AG04450 (cell line): ENCODE measurements at places on chromosomes 12 and 14.

DNA sequence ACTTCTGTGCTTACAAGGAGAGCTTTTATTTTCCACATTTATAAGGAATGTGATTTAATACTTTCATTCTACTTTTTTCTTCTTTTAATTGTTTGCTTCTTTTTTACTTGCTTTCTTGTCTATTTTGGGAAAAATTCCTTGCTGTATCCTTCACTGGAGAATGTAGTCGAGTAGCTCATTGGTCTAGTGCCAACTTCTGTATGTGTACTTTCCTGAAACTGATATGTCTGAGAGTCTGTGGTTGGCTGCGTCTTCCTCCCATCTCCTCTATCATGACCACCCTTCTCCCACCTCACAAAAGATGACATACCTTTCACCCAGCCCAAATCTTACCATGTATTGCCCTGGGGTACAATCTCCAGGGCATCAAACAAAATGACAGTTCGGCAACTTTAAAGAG lies 51.8 kb downstream of the MSRB3 start:
- DNase-seq: peak; percentile 21

DNA sequence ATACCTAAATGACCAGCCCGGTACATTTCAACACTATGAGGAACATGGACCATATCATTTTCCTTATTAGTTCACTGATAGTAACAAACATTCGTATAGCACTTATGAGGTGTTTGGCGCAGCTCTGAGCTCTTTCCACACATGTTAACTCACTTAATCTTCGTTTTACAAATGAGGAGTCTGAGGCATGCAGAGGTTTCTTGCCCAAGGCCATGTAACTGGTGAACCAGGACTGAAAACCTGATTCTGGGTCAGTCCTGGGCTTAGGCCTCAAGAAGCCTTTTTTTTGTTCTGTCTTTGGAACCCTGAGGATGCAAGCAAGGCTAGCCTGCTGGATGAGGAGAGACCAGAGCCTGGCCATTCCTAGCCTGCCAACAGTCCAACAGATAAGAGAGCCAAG lies 55.0 kb downstream of the C14orf132 start:
- no peak for DNase-seq

- DNase-seq: no peak
Measured at GRCh38 chr12:104154806-104155205, 16.8 kb upstream of the NFYB start.

DNA sequence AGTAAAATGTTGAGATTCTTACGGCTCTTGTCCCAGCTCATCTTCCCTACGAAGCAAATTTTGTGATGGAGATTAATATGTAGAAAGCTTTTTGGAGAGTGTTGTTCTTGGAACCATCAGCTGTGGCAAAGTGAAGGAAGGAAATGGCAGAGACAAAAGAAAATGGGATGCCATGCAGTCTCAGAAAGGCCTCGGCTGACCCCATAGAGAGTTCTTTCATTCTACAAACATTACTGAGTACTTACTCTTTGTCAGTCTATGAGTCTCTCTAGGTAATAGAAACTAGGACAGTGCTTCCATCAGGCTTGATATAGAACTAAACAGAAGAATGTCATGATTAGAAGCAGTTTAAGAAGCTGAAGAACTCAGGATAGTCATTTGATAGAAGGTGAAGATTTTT lies 134.1 kb downstream of the PLEKHA5 start:
- DNase-seq: no peak

- DNase-seq: no peak
Measured at GRCh38 chr12:46847001-46847400, 21.2 kb upstream of the SLC38A4 start.

- DNase-seq: no peak
Measured at GRCh38 chr12:122021193-122021821, 377 bp upstream of the BCL7A start.

DNA sequence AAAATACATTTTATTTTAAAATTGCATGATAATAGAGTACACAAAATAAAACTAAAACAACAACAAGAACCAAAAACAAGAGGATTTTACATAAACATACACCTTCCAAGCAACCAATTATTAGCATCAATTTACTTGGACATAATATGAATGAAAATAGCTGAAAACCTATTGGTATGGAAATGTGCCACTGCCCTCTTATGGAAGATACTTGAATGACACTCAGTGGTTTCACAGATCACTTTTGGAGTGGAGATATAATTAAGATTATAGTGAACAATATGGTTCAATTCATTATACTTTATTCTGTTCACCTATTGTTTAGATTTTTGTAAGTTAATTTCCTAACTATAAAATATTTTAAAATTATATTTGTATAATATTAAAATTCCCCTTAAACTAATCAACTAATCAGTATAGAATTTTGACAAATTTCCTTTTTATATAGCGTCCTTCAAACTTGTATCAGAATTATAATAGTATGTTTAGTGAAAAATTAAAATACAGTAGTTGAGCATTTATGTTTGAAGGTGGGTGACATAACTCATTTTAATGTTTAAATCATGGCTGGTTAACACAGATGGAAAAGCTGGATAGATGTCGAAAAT lies 70.1 kb downstream of the SLC6A15 start:
- DNase-seq: peak; percentile 10

DNA sequence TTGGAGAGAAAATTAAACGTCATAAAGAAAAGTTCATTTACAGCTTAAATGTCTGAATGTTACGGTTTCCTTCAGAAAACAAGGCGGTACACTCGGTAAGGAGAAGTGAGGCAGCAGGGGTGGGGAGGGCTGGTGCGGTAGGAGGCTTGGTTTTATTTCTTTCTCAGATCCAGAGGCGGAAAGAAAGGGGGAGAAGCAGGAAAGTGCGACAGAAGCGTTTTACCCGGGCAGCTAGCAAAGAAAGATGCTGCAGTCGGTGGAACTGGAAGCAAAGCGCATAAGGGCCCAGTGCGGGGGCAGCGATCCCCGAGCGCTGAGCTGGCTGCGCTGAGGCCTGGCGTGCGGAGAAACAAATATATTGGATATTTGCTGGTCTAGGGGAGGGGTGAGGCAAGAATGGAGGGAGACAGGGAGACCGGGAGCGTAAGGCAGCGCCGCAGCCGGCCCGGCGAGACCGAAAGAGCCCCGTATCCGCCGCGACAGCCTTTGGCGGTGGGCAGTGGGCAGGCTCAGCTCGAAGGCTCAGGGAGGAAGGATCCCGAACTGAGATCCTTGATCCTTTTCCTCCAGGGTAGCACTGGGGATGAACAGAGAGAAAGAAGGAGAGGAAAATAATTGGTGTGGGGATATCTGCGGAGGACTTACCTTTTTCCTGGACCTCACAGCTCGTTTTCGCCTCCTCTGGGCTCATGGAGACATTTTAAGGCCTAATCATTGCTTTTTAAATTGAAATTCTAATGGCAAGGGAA lies 6.4 kb upstream of the HOXC11 start:
- DNase-seq: no peak

GRCh38 chr14:36666416-36667206 lies 5.0 kb downstream of the PAX9 start:
- DNase-seq: no peak

- DNase-seq: no peak
Measured at GRCh38 chr14:61090432-61091216, 109.6 kb downstream of the SLC38A6 start.

- no peak for DNase-seq
Measured at GRCh38 chr12:85564786-85565185, 271.4 kb downstream of the RASSF9 start.

DNA sequence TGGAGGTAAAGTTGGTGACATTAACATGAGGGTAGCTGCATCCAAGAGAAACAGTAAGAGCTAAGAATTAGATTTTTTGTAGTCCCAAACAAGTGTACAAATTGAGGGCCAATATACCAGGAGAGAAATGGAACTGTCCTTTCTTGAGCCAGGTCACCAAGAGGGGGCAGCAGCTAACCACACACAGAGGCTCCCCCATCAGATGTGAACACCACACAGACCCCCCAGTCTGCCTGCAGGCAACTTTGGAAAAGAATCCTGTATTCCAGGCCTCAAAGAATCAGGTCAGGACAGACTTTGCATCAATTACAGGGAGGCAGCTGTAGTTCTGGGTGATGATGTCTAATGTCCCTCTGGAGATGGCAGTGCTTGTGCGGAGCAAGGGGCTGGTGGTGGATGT lies 77.9 kb downstream of the SPTB start:
- DNase-seq: no peak

GRCh38 chr12:128266541-128267130 lies 334 bp upstream of the TMEM132C start:
- DNase-seq: no peak

- no peak for DNase-seq
Measured at GRCh38 chr12:120739821-120740613, 14.4 kb downstream of the ACADS start.

DNA sequence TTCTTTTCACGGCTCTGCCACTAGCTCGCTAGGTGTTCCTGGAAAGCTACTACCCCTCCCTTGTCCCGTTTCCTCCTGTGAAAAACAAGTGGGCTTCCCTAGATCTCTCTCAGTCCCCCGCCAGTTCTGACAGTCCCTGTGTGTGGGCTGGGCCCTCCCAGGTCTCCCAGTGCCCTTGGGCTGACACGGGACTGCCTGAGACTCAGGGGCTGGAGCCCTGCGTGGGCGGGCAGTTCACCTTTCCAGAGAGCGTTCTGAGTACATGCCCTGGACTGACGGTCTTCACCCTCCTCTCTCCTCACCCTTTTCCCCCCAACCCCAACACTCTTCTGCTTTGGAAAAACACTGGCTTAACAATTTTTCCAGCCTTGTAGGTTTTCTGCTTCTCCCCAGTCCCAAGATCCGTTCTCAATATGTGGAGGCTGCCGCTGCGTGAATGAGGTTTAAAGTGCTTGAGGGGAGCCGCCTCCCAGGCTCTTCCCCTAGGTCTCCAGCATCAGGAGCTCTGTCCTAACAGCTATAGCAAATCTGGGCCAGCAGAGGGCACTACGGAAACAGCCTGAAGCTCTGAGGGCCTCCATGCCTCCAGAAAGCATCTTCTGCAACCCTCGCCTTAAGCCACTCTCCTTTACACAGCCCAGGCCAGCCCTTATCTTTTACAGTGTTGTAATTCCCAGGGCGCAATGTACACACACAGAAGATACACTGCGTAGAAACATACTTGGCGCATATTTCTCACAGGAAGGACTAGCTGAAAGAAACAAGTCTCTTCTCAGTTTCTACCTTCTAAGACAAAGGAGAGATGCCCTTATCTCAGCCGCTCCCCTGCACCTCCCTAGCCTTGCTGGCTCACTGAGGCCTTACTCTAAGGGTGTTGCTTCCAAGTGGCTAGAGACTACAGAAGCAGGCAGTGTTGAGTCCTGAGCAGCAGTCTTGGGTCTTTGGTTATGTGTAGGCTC lies 10.4 kb upstream of the DCD start:
- no peak for DNase-seq

DNA sequence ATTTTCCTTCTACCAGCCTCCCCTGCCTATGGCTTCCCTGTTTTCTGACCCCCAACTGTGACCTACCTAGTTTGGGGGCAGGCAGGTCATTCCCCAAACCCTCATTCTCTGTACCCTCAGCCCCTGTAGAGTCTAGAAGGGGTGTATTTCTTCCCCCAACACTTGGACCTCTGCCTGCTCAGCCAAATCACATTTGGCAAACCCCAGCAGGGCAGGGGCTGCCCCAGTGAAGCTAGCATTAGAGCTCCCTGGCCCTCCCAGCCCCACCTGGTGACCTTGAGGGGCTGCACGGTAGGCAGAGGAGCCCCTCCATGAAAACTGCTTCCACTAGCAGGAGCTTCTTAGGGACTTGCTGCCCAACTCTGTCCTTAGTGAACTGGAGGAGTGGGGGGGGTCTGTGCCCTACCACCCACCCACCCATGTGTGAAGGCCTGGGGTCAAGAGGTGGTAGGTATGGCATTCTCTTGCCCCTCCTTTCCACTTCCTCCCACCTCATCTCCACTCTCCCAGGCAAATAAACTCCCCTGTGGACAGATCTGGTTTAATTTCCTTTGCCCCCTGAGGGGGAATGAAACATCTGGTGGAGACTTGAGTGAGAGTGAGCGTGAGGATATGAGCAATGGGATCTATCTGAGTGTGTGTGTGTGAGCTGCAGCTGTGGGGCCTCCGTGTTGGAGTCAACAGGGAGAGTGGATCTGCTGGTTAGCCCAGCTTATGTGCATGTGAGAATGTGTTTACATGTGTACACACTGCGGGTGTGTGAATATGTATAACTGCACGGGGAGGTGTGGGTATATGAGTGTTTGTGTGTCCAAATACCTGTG lies 1.6 kb downstream of the NXPH4 start:
- DNase-seq: no peak

DNA sequence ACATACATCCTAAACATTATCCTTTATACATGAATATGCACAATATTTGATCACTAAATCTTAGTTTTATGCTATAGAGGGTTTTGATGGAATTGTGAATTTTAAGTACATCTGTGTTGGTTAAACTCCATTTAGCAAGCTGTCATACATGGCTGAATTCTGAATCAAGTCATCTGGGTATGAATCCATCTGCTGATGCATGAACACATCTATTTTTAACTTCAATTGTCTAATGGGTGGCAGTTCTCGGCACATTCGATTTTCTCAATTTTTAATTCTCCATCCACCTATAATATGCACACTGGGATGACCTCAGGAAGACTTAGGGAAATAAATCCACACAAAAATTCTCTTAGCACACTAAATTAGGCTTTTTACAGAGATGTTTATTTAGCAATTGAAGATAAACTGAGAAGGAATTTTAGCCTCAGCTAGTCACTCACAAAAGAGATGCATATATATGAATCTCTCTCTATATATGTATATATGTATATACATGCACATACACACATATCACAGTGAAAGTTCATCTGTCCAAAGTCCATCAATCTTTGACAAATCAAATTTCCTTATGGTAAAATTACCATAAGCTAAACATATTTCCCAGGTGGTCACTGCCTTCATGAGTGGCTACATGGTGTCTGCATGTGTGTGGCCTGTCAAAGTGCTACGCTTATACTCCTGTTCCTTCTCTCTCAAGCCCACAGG lies 44.5 kb upstream of the VPS33A start:
- DNase-seq: no peak

- no peak for DNase-seq
Measured at GRCh38 chr14:34867199-34867598, 8.0 kb downstream of the BAZ1A start.

- no peak for DNase-seq
Measured at GRCh38 chr12:6607751-6608591, 792 bp upstream of the CHD4 start.

GRCh38 chr12:7892186-7892980 lies 19.7 kb upstream of the SLC2A14 start:
- DNase-seq: no peak

GRCh38 chr14:22919601-22919921 lies 612 bp upstream of the RBM23 start:
- no peak for DNase-seq

DNA sequence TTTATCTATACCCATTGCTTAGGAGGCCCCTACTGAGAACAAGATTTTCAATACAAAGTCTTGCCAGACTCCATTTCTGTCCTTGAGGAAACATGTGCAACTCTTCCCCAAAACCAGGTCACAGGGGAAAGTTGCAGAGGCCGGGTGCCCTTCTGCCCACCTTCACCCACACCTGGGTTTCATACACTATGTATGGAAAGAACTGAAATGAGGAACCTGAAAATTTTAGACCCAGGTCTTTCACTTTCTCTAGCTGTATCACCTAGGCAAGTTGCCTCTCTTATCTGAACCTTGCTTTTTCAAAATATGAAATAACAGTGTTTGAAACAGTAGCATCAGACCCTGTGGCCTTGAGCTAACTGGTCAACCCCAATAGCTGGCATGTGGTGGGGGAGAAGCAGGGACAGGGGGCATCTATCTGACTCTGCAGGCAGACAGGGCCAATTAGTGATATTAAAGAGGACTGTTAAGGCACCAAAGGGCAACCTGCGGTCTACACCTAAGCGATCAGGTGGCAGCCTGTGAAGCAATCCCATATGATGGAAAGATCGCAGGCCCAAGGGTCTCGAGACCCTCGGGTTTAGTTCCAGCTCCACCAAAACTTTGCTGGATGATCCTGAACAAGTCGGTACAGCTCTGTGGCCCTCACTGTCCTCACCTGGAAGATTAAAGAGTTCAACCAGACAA lies 346.5 kb downstream of the BCL11B start:
- no peak for DNase-seq
